ENCODE measurements at places on chromosomes 5 and 9.

GRCh38 chr5:40484495-40484894 is 195.2 kb upstream of the PTGER4 start:
- DNase-seq = no peak

- DNase-seq = no peak
These were observed 79.4 kb upstream of the SAP30L start for GRCh38 chr5:154366353-154366752.

- no peak for DNase-seq
These were observed 354.4 kb downstream of the ADAMTS6 start for GRCh38 chr5:65127161-65127901.

GRCh38 chr5:6349387-6349786 is 29.0 kb downstream of the MED10 start:
- DNase-seq = no peak

DNA sequence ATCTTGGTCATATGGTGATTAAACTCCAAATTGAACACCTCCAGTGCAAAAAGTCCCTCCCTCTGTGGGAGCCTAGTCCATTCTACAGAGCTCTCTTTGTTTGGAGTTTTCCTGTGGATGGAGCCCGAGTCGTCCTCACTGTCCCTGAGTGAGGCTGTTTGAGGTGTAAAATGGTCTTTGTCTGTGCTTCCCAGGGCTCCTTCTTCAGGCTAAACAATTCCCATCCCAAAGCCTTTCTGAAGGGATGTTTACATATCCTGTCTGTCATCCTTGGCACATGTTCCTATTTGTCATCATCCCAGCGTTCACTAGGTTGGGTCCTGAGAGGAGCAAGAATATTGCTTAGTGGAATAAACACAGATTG is 68.9 kb downstream of the COL27A1 start:
- no peak for DNase-seq

DNA sequence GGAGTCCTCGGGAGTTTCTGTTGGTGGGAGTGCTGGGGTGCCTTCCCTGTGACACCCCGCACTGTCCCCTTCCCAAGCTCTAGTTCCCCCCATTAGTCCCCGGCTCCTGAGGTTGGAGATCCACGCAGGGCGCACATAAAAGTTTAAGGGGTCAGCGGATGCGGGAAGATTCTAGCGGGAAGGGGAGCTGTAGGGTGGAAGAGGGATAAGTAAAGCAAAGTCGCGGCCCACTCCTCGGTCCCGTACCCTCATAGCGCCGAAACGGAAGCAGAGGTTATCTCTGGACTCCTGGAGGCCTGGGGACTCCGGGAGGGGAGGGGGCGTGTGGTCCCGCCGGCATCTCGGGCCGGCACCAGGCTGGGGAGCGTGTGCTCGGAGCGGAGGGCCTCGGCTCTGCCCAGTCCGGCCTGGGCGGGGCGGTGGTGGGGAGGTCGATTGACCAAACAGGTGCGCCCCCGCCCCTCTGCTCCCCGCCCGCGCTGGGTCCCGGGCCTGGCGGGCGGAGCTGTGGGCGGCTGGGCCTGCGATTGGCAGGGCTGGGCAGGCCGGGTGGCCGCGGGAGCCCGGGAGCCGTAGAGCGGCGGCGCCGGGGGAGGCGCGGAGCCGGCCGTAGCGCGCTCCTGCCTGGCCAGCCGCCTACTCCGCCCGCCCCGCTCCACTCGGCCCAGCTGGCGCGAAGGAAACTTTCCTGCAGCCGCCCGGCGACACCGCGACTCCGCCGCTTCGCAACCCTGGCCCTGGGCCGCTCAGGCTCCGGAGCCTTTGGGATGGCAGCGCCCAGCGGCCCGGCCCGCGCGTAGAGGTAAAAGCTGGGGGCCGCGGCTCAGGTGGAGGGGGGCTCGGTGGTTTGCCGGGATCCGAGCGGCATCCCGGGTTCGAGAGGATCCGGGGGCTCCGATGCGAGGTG is 52.2 kb upstream of the DAB2IP start:
- DNase-seq = no peak
